ENCODE measurements at places on chromosomes 12 and 14. TPM values are rescaled to one million over a fixed set of nuclear protein-coding genes. Genes with fewer than 3 reads are reported as not detected.

DNA sequence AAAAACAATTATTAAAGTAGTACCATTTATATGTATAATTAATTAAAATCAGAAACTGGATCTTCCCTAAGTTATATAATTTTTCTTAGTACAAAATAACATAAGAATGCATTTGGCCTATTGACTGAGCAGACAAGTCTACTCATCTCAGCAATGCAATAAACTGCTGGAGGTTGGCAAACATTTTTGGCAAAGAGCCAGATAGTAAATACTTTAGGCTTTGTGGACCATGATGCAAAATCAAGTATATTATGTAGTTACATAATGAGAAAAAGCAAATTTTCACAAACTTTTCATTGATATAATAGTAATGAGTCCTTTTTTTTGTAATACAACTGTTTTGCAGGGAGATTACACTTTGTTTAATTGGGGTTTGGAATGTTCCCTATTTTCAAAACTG is 30.9 kb downstream of the ERGIC2 start:
- H3K4me3 ChIP-seq, result no peak overlapping the region
- no peaks in the 10 kb centered on the region for H3K27me3 ChIP-seq
- peaks cover 8% of the 10 kb centered on the region for H3K4me1 ChIP-seq
- H3K27ac ChIP-seq, result no peak overlapping the region
- DNase-seq, result no peak
- peaks cover 21% of the 10 kb centered on the region for H3K36me3 ChIP-seq

The PCED1B gene
- total RNA-seq, result 5.1 TPM

The PMCH gene
- not detected for total RNA-seq

DNA sequence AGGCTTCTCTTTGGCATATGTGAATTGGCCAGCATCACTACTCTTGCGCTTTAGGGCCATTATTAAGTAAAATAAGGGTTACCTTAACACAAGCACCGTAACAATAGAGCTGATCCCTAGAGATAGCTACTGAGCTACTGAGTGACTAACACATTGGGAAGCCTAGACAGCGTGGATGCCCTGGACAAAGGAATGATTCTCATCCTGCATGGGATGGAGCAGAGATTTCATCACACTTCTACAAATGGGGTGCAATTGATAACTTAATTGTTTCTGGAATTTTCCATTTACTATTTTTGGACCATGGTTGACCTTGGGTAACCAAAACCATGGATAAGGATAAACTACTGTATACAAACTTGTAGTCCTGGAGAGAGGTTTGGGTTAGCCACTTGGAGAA is 57.1 kb downstream of the FBXO34 start:
- peaks cover 9% of the 10 kb centered on the region for H3K4me1 ChIP-seq
- no peak overlapping the region for H3K4me3 ChIP-seq
- DNase-seq, result no peak
- H3K36me3 ChIP-seq, result no peaks in the 10 kb centered on the region
- H3K27ac ChIP-seq, result no peak overlapping the region

DNA sequence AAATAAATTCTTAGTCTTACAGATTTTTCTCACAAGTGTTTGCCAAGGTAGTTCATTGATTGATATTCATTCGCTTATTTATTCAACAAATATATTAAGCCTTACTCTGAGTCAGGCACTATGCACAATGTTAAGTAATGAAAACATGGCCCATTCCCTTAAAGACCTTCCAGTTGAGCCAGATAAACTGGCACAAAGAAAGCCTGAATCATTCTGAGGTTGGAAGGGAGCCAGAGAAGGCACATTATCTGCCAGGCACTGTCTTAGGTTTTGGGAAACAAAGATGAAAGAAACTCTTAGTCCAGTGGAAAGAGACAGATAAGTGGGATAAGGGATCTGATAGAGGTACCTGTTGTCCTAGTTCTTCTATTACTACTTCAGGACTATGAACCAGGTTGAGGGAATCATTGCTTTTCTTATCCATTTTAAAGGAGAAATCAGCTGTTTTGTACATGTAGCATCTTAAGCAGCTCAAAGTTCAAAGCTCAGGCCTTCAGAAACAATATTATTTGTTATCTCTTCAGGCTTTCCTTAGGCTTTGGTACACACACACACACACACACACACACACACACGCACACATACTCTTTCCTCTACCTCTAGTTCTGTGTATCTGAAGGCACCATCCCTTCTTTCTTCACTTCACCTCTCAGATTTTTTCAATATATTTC is 27.0 kb downstream of the PDE6H start:
- no peak overlapping the region for H3K4me3 ChIP-seq
- H3K36me3 ChIP-seq, result no peaks in the 10 kb centered on the region
- H3K4me1 ChIP-seq, result peaks cover 23% of the 10 kb centered on the region
- H3K27ac ChIP-seq, result no peak overlapping the region
- no peak for DNase-seq

GRCh38 chr12:15544589-15544988 is 222.3 kb downstream of the PTPRO start:
- no peak overlapping the region for H3K4me3 ChIP-seq
- no peaks in the 10 kb centered on the region for H3K4me1 ChIP-seq
- no peaks in the 10 kb centered on the region for H3K36me3 ChIP-seq
- H3K27ac ChIP-seq, result no peak overlapping the region
- DNase-seq, result no peak
- no peaks in the 10 kb centered on the region for H3K27me3 ChIP-seq

DNA sequence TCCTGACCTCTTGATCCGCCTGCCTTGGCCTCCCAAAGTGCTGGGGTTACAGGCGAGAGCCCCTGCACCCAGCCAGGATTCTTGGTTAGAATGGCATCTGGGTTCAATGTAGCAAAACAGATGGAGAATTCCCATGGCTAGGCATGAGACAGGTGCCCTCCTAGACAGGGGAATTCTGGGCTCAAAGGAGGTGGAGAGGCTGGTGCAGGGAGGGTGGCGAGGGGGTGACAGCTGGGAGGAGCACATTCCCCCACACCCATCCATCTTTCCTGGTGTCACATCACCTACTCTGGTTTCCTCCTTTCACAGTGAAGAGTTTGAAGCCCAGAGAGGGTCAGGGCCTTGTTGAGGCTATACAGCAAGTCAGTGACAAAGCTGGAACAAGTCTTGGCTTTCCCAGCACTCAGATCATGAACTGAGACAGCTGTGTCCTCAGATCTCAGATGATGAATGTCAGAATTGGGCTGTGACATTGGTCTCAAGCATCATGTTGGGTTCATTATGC is 2.8 kb downstream of the SERPINA1 start:
- DNase-seq, result no peak
- H3K27me3 ChIP-seq, result no peaks in the 10 kb centered on the region
- H3K27ac ChIP-seq, result no peak overlapping the region

- no peaks in the 10 kb centered on the region for H3K36me3 ChIP-seq
- no peak overlapping the region for H3K27ac ChIP-seq
- no peak overlapping the region for H3K4me3 ChIP-seq
- DNase-seq, result no peak
- peaks cover 30% of the 10 kb centered on the region for H3K4me1 ChIP-seq
Observed at GRCh38 chr12:120833849-120834248, 70.3 kb downstream of the SPPL3 start.

GRCh38 chr12:71439613-71440344 is at the start of gene LGR5:
TSS of gene LGR5 (plus strand) at chr12:71439798. CDS start at chr12:71440081, 283 bp downstream.
- H3K27me3 ChIP-seq, result peaks cover 69% of the 10 kb centered on the region
- DNase-seq, result no peak
- no peaks in the 10 kb centered on the region for H3K36me3 ChIP-seq

The MIP gene
- total RNA-seq, result not detected

GRCh38 chr12:91347481-91348214 is 165.0 kb upstream of the DCN start:
- no peak overlapping the region for H3K4me3 ChIP-seq
- no peak overlapping the region for H3K27ac ChIP-seq
- H3K27me3 ChIP-seq, result no peaks in the 10 kb centered on the region
- no peaks in the 10 kb centered on the region for H3K36me3 ChIP-seq
- no peaks in the 10 kb centered on the region for H3K4me1 ChIP-seq
- DNase-seq, result no peak

The BMAL2 gene
- 9.4 TPM for total RNA-seq

The LYZ gene
- 8.3 TPM for total RNA-seq

The TAS2R30 gene
- 5.0 TPM for total RNA-seq

The SERPINA3 gene
- 69.2 TPM for total RNA-seq

DNA sequence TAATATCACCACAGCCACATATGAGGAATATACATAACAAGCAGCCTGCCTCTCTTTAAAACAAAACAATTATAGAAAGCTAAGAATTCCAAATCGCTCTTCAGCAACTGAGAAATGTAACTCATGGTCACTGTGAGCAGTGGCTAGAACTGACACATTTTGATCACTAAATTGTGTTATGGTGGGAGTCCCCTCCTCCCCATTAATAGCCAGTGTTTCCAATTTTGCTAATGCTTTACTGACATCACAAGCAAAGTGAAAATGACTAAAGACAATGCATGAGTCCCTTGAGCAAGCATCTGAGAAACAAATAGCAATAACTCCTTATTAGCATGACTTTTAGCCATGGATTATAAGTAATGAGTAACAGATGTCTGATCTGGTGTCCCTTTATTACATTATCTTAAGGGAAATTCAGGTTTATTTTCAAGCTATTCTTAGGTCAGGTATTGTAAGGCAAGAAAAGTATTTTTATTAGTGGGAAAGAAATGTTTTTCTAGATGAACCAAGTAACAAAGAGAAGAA is 148.3 kb downstream of the KCNH5 start:
- H3K27ac ChIP-seq, result no peak overlapping the region
- no peaks in the 10 kb centered on the region for H3K36me3 ChIP-seq
- no peaks in the 10 kb centered on the region for H3K4me1 ChIP-seq
- DNase-seq, result no peak

DNA sequence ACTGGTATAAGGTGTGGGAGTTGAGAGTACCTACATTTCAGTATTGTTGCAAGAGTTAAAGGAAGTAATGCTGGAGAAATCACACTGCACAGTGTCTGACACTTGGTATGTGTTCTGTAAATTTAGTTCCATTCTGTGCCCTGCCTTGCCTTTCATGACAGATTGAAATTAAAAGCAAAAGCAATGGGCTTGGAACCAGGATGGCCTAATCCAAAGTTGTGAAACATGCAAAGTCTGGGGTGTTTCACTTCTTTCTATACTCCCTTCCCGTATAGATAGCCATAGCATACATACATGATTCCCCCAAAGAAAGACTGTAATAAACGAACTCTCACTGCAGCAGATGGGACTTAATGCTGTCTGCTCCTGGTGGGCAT is 281.1 kb downstream of the NRXN3 start:
- no peak overlapping the region for H3K27ac ChIP-seq
- H3K4me3 ChIP-seq, result no peak overlapping the region
- no peaks in the 10 kb centered on the region for H3K4me1 ChIP-seq
- H3K36me3 ChIP-seq, result no peaks in the 10 kb centered on the region
- H3K27me3 ChIP-seq, result no peaks in the 10 kb centered on the region

DNA sequence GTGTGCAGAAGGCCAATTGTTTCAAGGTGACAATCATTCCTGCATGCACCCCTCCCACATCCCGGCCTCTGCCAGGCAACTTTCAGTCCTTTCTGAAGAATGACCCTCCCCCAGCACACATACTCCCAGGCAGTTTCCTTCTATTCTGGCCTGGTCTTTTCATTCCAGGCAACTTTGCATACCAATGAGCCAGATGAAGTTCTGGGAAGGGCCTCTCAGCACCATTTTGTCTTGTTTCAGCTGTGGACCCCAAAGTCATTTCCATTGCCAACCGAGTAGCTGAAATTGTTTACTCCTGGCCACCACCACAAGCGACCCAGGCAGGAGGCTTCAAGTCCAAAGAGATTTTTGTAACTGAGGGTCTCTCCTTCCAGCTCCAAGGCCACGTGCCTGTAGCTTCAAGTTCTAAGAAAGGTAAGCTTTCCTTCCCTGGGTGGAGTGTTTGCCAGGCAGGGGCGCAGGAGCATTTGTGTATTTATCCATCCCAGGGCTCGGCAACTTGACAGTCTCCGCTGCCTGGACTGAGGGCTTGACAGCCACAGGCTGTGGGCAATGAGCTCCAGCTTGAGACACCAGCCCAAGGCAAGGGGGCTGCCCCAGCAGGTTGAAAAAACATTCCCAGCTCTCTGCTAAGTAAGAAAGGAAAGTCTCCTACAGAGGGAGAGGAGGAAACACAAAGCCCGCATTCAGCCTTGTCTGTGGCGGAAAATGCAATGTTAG is 16.4 kb downstream of the BCL2L14 start:
- H3K4me1 ChIP-seq, result peaks cover 9% of the 10 kb centered on the region
- H3K36me3 ChIP-seq, result no peaks in the 10 kb centered on the region
- no peak for DNase-seq
- H3K27ac ChIP-seq, result no peak overlapping the region
- no peak overlapping the region for H3K4me3 ChIP-seq
- H3K27me3 ChIP-seq, result no peaks in the 10 kb centered on the region

DNA sequence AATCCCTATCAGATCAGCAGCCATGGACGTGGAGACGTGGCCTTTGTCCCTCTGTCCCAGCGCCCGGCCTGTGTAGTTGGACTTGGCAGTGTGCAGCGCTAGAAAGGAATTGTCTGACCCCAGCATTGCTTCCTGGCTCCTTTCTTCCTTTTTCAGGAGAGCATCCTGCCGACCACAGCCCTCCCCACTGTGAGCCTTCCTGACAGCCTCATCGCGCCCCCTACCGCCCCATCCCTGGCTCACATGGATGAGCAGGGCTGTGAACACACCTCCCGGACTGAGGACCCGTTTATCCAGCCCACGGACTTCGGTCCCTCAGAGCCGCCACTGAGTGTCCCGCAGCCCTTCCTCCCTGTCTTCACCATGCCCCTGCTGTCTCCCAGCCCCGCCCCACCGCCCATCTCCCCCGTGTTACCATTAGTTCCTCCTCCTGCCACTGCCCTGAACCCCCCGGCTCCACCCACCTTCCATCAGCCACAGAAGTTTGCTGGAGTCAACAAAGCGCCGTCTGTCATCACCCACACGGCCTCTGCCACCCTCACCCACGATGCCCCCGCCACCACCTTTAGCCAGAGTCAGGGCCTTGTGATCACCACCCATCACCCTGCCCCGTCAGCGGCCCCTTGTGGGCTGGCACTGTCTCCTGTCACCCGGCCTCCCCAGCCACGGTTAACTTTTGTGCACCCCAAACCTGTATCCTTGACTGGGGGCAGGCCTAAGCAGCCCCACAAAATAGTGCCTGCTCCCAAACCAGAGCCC is 40.6 kb downstream of the IL31 start:
- peaks cover 78% of the 10 kb centered on the region for H3K36me3 ChIP-seq
- no peaks in the 10 kb centered on the region for H3K27me3 ChIP-seq
- peaks cover 4% of the 10 kb centered on the region for H3K4me1 ChIP-seq

The KLRB1 gene
- not detected for total RNA-seq

The TAS2R50 gene
- total RNA-seq, result not detected

The MYH7 gene
- total RNA-seq, result not detected

The STYK1 gene
- 2.3 TPM for total RNA-seq

- H3K27me3 ChIP-seq, result no peaks in the 10 kb centered on the region
- H3K4me1 ChIP-seq, result no peaks in the 10 kb centered on the region
- H3K27ac ChIP-seq, result no peak overlapping the region
- no peaks in the 10 kb centered on the region for H3K36me3 ChIP-seq
Observed at GRCh38 chr12:54475537-54475936, 2.1 kb upstream of the GTSF1 start.

GRCh38 chr12:38501991-38502390 is 185.4 kb downstream of the ALG10B start:
- no peak for DNase-seq
- no peak overlapping the region for H3K27ac ChIP-seq

DNA sequence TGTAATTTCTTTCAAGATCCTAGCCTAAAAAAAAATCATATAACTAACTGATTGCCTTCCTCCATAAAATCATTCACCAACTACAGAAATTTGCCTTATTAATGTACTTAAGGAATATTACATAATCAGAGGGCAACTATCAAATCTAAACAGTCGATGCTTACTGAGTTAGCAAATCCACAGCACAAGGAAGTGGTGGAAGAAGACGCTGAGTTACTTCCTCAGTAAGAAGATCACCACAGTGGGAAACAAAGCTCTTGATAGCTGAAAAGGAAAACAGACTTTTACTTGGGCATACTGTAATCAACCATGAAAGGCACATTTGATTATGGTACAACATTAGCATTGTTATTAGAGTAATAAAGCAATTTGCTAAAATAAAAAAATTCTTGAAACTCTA is 48.7 kb downstream of the HEATR5A start:
- H3K36me3 ChIP-seq, result peaks cover 30% of the 10 kb centered on the region
- no peak overlapping the region for H3K27ac ChIP-seq
- H3K4me1 ChIP-seq, result no peaks in the 10 kb centered on the region
- H3K4me3 ChIP-seq, result no peak overlapping the region

Measured in suprapubic skin (tissue), 4 donors.